Osteoblast (primary cell): ENCODE measurements at places on chromosomes 6 and 20. TPM values are rescaled to one million over a fixed set of nuclear protein-coding genes. Genes with fewer than 3 reads are reported as not detected.
A peak's percentile ranks its signal among the peaks of the same experiment; 100 is the strongest.

Gene SALL4
- 3.3 and 3.5 TPM in 2 replicates for total RNA-seq

Gene KCNG1
- 13.6 and 16.3 TPM in 2 replicates for total RNA-seq

Gene C20orf141
- 0.29 and 0.36 TPM in 2 replicates for total RNA-seq

Gene SNRPB
- total RNA-seq, result 99.3 and 109 TPM in 2 replicates

Gene RSPH9
- total RNA-seq, result under 0.01 and 0.36 TPM in 2 replicates

Gene APOM
- 1.1 and 1.2 TPM in 2 replicates for total RNA-seq

Gene RCAN2
- 14.1 and 15.6 TPM in 2 replicates for total RNA-seq

Gene EDN3
- total RNA-seq, result not detected in 2 replicates

Gene CRYBG1
- 11.9 and 19.2 TPM in 2 replicates for total RNA-seq

Gene DDR1
- total RNA-seq, result 13.0 and 22.4 TPM in 2 replicates

Gene WFDC10B
- not detected in 2 replicates for total RNA-seq

Gene DBNDD2
- 8.7 and 13.0 TPM in 2 replicates for total RNA-seq

Gene PTK6
- under 0.01 TPM in 1 of 2 replicates, not detected in the other for total RNA-seq

GRCh38 chr6:135575629-135576028, 78.1 kb upstream of the AHI1 start:
- no peaks in the 10 kb centered on the region for H3K36me3 ChIP-seq
- peak overlapping the region; percentile 40 for H3K27ac ChIP-seq
- no peak overlapping the region for H3K4me3 ChIP-seq
- no peak for DNase-seq
- peaks cover 17% of the 10 kb centered on the region for H3K4me1 ChIP-seq

- H3K27ac ChIP-seq, result no peak overlapping the region
- DNase-seq, result no peak
- no peak overlapping the region for H3K4me3 ChIP-seq
- no peaks in the 10 kb centered on the region for H3K36me3 ChIP-seq
Observed at GRCh38 chr6:168726312-168726856, 285.4 kb downstream of the SMOC2 start.

- no peak for DNase-seq
- no peak overlapping the region for H3K4me3 ChIP-seq
- no peaks in the 10 kb centered on the region for H3K27me3 ChIP-seq
- no peak overlapping the region for H3K27ac ChIP-seq
Observed at GRCh38 chr6:111464184-111464583, 18.8 kb downstream of the REV3L start.

- no peaks in the 10 kb centered on the region for H3K36me3 ChIP-seq
- no peak overlapping the region for H3K4me3 ChIP-seq
- H3K4me1 ChIP-seq, result no peaks in the 10 kb centered on the region
- no peak for DNase-seq
Observed at GRCh38 chr6:98578016-98578415, 256.4 kb upstream of the POU3F2 start.

DNA sequence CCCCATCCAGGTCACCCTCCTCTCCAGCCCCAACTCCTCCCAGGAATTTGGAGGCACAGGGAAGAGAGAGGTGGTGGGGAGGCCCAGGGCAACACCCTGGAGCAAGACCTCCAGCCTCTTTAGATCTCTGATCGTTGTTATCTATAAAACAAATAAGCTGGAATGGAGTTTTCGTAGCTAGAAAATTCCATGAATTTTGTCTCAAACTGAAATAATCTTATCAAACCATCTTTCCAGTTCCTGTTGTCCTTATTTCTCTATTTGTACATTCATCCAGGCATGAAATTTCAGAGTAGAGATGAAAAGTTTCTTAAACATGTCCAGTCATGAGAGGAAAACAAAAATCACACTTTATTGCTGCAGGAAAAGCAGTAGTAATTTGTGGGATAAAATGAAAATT, 6.2 kb upstream of the SLC4A11 start:
- H3K27me3 ChIP-seq, result peaks cover 41% of the 10 kb centered on the region
- DNase-seq, result no peak
- no peak overlapping the region for H3K4me3 ChIP-seq

- H3K27me3 ChIP-seq, result no peaks in the 10 kb centered on the region
- H3K36me3 ChIP-seq, result no peaks in the 10 kb centered on the region
- no peaks in the 10 kb centered on the region for H3K4me1 ChIP-seq
- H3K4me3 ChIP-seq, result no peak overlapping the region
Observed at GRCh38 chr6:91420243-91420642, 833.4 kb upstream of the MAP3K7 start.

GRCh38 chr6:105389543-105389942, 13.3 kb downstream of the PREP start:
- no peak overlapping the region for H3K4me3 ChIP-seq
- no peaks in the 10 kb centered on the region for H3K27me3 ChIP-seq
- H3K4me1 ChIP-seq, result no peaks in the 10 kb centered on the region

DNA sequence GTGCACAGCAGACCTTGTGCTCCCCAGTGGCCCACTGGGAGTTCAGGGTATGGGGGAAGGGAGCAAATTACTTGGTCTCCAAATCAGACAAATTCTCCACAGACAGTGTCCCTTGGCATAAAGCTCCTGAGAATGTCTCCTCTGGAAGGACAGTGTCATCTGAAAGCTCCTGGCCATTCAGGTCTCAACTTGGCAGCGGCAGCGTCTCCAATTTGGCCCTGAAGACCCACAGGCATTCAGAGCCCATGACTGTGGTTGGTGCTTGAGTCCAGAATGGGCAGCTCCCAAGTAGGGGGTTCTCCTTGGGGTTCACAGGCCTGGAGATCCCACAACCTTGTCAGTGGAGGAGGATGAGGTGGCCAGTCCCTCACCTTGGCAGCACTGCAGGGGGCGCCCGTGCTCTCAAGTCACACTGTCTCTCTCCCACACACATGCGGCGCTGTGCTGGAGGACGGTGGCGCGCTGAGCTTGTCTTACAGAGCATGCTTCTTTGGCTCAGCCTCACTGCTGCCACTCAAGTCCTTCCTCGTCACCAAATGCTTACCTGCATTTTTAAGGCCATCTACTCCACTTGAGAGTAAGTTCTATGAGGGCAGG, 20.7 kb downstream of the DYNLRB1 start:
- no peaks in the 10 kb centered on the region for H3K27me3 ChIP-seq
- no peak overlapping the region for H3K4me3 ChIP-seq
- peak; percentile 63 for DNase-seq
- peaks cover 79% of the 10 kb centered on the region for H3K36me3 ChIP-seq
- no peaks in the 10 kb centered on the region for H3K4me1 ChIP-seq
- H3K27ac ChIP-seq, result no peak overlapping the region

GRCh38 chr6:48449002-48449401, 338.0 kb upstream of the PTCHD4 start:
- no peaks in the 10 kb centered on the region for H3K36me3 ChIP-seq
- H3K4me1 ChIP-seq, result no peaks in the 10 kb centered on the region
- DNase-seq, result no peak
- no peak overlapping the region for H3K27ac ChIP-seq

GRCh38 chr6:108947114-108947854, 99.1 kb downstream of the ARMC2 start:
- peak; percentile 88 for DNase-seq
- H3K4me1 ChIP-seq, result peaks cover 45% of the 10 kb centered on the region
- no peaks in the 10 kb centered on the region for H3K27me3 ChIP-seq
- peak overlapping the region; percentile 92 for H3K27ac ChIP-seq

DNA sequence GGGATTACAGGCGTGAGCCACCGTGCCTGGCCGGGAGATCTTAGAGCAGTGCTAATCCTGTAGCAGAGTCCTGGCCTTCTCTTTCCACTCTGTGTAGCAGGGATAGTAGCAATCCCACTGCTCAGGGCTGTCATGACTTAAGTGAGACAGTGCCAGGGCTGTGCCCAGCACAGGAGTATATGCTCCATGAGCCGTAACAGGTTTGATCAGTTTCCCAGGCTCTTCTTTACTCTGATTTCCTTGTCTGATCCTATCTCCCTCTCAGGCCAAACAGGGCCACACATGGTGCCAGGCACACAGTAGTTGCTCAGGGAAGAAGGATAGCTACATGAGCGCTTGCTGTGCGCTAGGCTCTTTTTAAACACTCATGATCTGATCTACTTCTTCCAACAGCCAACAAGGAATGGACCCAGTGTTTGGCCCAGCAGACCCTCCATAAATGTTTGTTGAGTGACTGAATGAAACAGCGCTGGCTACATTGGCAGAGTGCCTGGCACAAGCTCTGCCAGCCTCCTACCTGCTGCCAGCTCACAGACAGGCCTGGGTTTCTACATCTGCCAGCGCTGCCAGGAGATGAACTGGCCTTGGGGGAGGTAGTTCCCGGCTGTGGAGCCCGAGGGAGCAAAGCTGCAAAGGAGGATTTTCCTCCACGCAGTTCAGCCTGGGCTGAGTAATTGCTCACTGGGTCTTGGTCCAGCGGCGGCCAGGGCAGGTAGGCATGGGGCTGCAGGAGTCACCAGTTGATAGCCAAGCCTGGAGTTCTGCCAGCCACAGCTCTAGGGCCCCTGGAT, 36.9 kb downstream of the SNAI1 start:
- H3K4me3 ChIP-seq, result no peak overlapping the region
- no peak overlapping the region for H3K27ac ChIP-seq
- peak; percentile 80 for DNase-seq
- H3K4me1 ChIP-seq, result peaks cover 22% of the 10 kb centered on the region

DNA sequence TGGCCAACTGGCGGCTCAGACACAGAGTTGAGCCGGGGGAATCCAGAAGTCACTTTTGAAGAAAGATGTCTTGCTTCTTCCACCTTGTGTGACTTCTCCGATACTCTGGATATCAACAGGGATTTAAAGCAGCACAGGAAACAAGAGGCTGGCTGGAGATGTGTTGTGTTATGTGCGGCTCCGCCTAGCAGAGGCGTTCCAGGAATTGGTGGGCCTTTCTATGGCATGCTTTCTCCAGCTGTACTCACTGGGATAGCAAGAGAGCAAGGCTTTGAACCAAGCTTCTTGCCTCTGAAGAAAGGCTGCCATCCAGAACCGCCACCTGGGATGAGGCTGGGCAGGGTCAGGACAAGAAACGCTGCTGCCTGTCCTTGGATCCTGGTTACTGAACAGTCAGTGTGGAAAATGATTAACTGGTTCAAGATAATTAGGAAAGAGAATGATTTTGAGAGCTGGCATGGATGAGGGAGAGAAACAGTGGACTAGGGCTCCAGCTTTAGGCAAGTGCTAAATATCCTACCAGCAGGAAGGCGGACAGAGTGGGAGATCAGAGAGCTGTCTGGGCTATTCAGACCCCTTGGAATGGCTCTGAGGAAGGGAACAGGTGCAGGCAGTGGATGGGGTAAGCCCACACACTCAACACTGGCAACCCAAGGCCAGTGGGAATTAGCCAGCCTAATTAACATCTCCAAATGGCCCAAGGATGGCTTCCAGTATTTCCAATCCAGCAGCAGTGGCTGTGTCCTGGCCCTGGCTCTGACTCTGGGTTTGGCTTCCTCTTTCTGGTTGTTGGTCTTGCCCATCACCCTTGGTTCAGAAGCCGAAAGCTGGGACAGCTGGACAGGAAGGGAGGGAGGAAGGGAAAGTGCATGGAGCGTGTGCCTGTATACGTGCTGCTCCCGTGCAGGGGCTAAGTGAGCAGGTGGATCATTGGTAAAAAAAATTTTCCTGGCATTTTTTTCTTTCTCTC, 31.9 kb downstream of the INSM1 start:
- no peak overlapping the region for H3K4me3 ChIP-seq
- no peaks in the 10 kb centered on the region for H3K4me1 ChIP-seq
- H3K36me3 ChIP-seq, result no peaks in the 10 kb centered on the region

DNA sequence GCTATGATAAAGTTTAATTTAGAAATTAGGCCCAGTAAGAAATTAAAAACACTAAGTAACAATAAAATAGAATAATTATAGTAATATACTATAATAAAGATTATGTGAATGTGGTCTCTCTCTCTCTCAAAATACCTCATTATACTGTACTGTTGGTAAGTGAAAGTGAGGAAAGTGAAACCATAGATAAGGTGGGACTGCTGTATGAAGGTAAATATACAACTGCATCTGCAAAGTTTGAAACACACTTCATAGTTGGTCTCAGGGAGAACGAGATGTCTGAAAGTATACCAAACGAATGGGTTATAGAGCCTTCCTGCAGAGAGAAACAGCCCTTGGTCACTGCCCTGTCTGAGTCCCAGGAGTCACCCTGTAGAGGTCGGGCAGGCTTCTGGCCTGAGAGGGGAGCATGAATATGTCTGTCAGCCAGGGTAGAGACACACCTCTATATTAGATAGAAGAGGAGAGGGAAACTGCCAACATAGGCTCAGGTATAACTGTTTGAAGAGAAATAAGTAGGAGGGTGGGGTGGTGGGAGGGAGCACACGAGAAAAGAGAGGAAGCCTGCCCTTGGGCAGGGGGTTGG, 31.8 kb downstream of the SESN1 start:
- no peaks in the 10 kb centered on the region for H3K36me3 ChIP-seq
- H3K4me3 ChIP-seq, result no peak overlapping the region
- no peaks in the 10 kb centered on the region for H3K27me3 ChIP-seq
- DNase-seq, result no peak
- peaks cover 8% of the 10 kb centered on the region for H3K4me1 ChIP-seq
- no peak overlapping the region for H3K27ac ChIP-seq

- no peaks in the 10 kb centered on the region for H3K36me3 ChIP-seq
- H3K27ac ChIP-seq, result peak overlapping the region; percentile 74
- H3K4me3 ChIP-seq, result no peak overlapping the region
- H3K27me3 ChIP-seq, result no peaks in the 10 kb centered on the region
- H3K4me1 ChIP-seq, result peaks cover 18% of the 10 kb centered on the region
Observed at GRCh38 chr6:112571488-112572270, 224.5 kb downstream of the RFPL4B start.

- H3K4me3 ChIP-seq, result no peak overlapping the region
- H3K36me3 ChIP-seq, result no peaks in the 10 kb centered on the region
- H3K4me1 ChIP-seq, result no peaks in the 10 kb centered on the region
Observed at GRCh38 chr20:57032847-57033246, 233.6 kb downstream of the BMP7 start.

DNA sequence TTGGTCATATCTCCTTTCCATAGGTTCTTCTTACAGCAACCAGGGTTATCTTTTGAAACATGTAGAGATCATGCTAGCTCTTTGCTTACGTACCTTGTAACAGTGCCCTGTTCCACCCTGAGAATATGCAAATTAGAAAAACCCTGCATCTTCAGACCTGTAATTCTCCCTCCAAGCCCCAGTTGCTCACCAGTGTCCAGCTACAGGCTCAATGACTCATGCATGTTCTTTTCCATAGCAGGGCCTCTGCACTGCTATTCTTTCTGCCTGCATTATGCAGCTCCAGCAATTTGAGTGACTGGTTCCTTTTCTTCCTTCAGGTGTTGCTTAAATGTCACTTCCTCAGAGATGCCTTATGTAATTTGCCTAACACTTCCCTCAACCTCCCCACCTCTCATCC, 636.2 kb downstream of the KHDRBS2 start:
- no peak overlapping the region for H3K4me3 ChIP-seq
- no peak for DNase-seq
- no peaks in the 10 kb centered on the region for H3K4me1 ChIP-seq
- H3K27me3 ChIP-seq, result no peaks in the 10 kb centered on the region

GRCh38 chr6:19983374-19983773, 146.2 kb downstream of the ID4 start:
- no peaks in the 10 kb centered on the region for H3K36me3 ChIP-seq
- no peak for DNase-seq
- no peak overlapping the region for H3K4me3 ChIP-seq
- H3K27ac ChIP-seq, result no peak overlapping the region
- H3K27me3 ChIP-seq, result no peaks in the 10 kb centered on the region
- H3K4me1 ChIP-seq, result no peaks in the 10 kb centered on the region

GRCh38 chr6:88662653-88663174, 300.7 kb downstream of the RNGTT start:
- no peaks in the 10 kb centered on the region for H3K4me1 ChIP-seq
- peaks cover 3% of the 10 kb centered on the region for H3K36me3 ChIP-seq
- no peak for DNase-seq
- no peak overlapping the region for H3K27ac ChIP-seq
- H3K27me3 ChIP-seq, result no peaks in the 10 kb centered on the region

GRCh38 chr20:2871111-2871465, 2.2 kb upstream of the PTPRA start:
- no peak overlapping the region for H3K4me3 ChIP-seq
- H3K36me3 ChIP-seq, result peaks cover 10% of the 10 kb centered on the region
- DNase-seq, result peak; percentile 53
- no peaks in the 10 kb centered on the region for H3K27me3 ChIP-seq

GRCh38 chr20:409697-410559, 1.8 kb downstream of the RBCK1 start:
- peaks cover 19% of the 10 kb centered on the region for H3K4me1 ChIP-seq
- H3K4me3 ChIP-seq, result no peak overlapping the region
- peaks cover 23% of the 10 kb centered on the region for H3K36me3 ChIP-seq
- H3K27me3 ChIP-seq, result no peaks in the 10 kb centered on the region
